ENCODE measurements at places on chromosomes 11 and 22.

GRCh38 chr11:130159657-130160497 lies at the start of gene ST14:
ST14 (plus strand) TSS chr11:130159782; CDS start chr11:130159980, 198 bp downstream.
- no peak for DNase-seq

- DNase-seq = no peak
Observed at GRCh38 chr22:31344578-31345330, 1.4 kb downstream of the PATZ1 start.

DNA sequence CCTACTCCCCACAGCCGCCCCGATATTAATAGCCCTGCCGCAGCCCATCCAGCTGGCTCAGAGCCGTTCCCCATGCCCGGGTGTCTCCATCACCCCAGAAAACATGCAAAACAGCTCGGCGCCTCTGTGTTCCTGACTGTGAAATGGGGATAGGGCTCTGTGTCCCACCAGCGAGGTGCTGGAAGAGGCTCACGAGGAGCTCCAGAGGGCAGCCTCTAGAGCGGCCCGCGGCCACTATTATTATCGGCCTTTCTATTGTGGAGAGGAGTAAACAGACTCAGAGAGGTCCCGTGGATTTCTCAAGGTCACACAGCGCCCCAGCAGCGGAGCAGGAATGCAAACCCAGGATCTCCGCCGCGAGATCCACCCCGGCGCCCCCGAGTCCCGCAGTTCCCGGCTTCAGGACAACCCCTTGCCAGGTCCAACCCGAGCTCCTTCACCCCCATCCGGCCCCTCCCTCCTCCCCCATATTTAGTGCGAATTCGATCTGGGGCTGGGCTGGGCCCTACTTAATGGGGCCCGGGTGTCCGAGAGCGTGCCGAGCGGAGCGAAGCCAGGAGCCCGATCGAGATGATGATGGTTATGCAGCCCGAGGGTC lies at the start of gene ACTN3:
ACTN3 (plus strand) TSS at position 536 of the 598 bp plus-strand sequence; CDS start at position 571, 35 bp downstream.
- DNase-seq = no peak

GRCh38 chr22:37098976-37099591 lies 10.4 kb downstream of the TMPRSS6 start:
- DNase-seq = no peak

- no peak for DNase-seq
Observed at GRCh38 chr11:101341578-101341977, 212.0 kb upstream of the PGR start.

- DNase-seq = no peak
Observed at GRCh38 chr11:127255209-127255608, 254.6 kb upstream of the KIRREL3 start.

- DNase-seq = peak; percentile 85
Observed at GRCh38 chr11:64284962-64285884, at the start of gene GPR137. GPR137 (plus strand) TSS chr11:64285848; CDS start chr11:64286525, 677 bp downstream.

- DNase-seq = no peak
Observed at GRCh38 chr11:103029401-103029800, 62.6 kb downstream of the DCUN1D5 start.

GRCh38 chr22:48950151-48950915 lies 877.3 kb downstream of the BRD1 start:
- no peak for DNase-seq

DNA sequence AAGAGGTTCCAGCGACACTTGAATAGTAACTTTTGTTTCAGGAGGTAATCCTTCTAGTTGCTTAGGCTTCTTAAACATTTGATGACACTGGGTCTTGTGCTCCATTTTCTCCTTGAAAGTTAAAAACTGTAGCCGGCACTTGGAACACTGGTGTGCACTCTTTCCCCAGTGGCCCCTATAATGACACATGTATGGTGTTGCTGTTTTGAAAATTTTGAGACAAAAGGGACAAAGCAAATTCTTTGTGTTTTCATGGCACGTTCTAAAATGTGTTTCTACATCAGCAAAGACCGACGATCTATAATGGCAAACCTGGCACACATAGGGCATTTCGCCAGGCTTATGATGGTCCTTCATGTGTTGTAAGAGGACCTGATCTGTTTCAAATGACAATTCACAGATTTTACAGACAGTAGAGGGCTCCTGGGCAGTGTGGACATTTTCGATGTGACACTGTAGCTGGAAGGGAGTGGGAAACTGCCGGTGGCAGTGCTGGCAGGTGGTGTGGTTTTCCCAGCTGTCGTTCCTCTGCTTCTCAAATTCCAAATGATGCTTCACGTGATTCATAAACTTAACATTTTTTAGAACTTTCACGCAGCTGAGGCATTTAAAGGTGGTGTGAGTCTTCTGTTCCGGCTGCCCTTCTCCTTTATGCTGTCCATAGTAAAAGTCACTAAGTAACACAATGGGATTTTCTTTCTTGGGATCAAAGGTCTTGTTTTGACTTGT lies 20.5 kb downstream of the ZNF280B start:
- no peak for DNase-seq

DNA sequence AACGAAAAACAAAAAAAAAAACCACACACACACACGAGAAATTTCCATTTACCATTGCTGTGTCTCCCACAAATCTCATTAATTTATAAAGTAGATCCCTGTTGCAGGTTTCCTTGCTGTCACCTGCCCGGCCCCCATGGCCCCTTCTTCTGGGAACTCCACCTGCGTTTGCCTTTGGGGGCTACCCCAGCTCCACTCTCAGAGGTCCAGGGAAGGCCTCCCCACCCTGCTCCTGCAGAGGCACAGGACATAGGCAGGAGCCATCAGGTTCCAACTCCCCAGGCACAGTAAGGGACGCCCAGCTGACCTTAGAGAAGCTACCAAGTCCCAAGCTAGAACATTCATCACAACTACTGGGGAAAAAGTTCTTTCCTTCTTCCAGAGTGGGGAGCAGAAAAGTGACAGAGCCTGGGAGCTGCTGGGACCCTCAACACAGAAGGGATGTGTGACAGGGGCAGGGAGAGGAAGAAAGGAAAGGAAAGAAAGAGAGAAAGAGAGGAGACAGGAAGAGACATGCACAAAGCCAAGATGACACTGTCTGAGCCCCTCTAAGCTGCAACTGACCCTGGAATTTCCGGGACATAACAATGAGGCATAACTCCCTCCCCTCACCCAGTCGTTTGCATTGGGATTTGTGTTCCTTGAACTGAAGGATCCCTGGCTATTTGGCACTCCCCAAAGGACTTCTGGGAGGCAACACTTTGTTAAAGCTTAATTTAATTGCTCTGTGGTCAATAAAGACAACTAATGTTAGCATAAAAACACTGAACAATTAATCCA lies 175.7 kb downstream of the SHANK2 start:
- DNase-seq = no peak

- DNase-seq = no peak
Observed at GRCh38 chr22:48226026-48227013, 1463.9 kb downstream of the TBC1D22A start.

DNA sequence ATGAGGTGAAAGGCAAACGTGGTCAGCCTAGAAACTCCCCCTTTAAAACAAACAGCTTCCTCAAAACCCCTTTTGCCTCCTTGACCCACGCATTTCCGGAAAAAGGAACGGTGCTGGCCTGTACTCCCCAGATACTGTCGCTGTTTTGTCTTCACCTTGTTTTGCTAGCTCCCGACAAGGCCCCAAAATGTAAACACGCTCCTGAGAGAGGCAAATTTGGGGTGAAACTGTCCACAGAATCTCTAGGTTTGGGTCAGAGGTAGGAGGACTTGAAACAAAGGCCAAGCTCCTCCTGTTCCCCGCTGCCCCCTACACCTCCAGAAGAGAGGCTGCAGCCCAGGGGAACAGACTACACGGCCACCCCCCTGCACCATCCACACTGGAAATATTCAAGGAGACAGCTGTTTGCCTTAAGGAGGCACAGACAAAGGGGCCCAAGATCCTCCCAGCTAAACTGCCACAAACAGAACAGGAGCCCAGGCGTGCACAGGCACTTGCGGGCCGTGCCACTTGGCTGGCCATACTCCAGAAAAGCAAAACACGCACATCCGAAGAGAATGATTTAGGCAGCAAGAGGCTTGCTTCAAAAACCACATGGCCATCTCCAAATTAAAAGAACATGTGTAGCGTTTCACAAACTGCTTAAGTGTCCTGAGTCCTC lies 160.5 kb upstream of the GRK3 start:
- DNase-seq = no peak

DNA sequence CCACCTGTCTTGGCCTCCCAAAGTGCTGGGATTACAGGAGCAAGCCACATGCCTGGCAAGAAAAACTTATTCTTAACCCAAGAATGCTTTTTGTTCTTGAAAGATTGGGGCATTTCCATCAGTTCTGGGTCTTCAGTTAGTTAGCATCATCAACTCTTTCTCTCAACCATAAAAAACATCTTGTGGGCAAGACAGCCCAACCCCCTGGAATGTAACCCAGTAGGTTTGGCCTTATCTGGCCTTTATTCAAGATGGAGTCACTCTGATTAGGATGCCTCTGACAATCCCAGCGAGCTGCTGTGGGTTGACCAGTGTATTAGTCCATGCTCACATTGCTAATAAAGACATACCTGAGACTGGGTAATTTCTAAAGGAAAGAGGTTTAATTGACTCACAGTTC lies 9.2 kb upstream of the TPCN2 start:
- DNase-seq = no peak

- DNase-seq = no peak
Observed at GRCh38 chr22:20792221-20792965, 18.5 kb downstream of the SERPIND1 start.

- DNase-seq = no peak
Observed at GRCh38 chr11:14409891-14410290, 50.9 kb upstream of the RRAS2 start.

- no peak for DNase-seq
Observed at GRCh38 chr11:24833573-24833972, 336.7 kb downstream of the LUZP2 start.

DNA sequence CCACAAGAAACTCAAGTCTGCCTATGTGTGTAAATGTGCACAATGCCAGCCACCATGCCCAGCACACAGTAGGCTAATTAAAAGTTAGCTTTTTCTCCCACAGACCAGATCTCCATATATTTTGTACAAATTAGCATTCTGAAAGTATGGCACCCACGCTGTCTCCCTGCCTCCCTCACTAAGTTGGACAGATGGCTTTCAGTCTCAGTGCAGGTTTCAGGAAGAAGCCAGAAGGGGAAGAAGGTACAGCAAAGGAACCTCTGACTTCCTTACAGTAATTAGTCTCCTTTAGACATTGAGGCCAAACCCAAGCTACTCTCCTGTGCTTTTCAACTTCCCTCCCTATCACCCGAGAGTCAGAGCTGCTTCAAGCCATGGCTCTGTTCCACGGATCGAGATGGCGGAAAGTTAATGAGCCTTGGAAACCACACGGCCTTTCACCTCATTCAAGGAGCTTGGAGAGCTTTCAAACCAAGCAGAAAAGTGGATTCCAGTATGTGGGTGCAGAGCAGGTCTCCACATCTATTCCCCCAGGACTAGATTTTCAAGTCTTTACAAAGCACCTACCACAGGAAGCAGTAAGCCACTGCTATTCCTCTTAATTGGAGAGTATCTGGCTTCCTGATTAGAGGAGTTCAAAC lies 221.1 kb upstream of the NARS2 start:
- no peak for DNase-seq

- DNase-seq = no peak
Observed at GRCh38 chr22:30871391-30872284, 96.9 kb downstream of the MORC2 start.

DNA sequence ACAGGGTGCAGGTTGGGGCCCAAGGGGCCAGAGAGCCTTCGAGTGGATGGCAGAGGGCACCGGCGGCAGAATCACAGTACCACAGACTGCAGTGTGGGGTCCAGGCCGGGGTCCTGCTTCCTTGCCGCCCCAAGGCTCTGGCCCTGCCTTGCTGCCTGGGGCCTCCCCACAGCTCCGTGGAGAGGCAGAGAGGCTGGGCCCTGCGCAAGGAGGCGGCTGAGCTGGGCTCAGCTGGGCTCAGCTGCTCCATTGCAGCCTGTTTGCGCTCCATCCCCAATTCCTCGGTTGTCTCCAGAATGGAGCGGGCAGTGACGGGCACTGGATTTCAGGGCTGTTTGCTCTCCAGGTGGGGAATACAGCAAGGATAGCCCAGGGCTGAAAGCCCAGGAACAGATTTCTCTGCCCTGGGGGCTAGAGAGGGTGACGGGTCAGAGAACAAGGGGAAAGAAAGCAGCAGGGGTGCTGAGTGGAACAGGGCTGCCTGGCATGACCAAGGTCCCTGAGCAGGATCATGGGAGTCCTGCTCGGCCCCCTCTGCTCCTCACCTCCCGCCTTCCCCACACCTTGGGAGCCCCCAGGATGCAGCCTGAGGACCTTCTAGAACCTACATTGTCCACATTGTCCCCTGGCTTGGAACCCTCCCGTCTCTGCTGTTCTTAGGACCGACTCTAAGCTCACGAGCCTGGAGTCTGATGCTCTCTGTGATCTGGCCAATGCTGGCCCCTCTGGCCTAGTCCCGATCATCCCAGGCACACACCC lies 18.9 kb downstream of the MRGPRG start:
- no peak for DNase-seq

DNA sequence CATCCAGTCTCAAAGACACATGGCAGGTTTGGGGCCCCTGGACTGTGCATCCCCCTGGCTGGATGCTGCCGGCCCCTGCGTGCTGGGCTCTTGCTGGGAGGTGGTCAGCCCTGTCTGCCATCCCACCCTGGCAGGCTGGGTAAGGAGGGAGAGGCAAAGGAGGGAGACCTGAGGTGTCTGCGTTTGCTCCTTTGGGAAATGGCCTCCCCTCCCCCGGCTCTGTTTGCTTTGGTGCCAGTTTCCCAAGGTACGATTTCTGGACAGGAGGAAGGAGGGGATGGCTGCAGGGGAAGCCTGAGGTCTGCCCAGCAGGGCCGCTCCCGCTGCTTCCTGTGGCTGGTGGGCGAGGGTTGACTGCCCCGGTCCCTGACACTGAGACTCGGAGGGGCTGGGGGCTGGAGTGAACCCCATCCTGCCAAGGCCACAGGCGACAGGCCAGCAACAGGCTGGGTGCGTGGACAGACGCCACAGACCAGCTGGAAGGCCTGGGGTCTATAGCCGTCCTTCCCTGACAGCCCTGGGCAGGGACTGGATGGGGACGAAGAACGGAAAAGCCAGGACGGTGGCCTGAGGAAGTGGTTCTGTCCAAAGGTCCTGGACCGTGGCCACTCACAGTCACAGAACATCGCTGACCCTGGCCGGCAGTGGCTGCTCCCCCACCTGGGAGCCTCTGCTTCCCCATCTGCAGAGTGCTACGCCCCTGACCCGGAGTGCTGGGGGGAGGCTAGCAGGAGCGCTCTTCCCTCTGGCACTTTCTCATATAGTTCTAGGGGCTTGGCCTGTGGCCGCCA lies 38.0 kb downstream of the OSBPL5 start:
- DNase-seq = peak; percentile 6

GRCh38 chr11:94922321-94923003 lies 50.9 kb downstream of the CWC15 start:
- DNase-seq = no peak

DNA sequence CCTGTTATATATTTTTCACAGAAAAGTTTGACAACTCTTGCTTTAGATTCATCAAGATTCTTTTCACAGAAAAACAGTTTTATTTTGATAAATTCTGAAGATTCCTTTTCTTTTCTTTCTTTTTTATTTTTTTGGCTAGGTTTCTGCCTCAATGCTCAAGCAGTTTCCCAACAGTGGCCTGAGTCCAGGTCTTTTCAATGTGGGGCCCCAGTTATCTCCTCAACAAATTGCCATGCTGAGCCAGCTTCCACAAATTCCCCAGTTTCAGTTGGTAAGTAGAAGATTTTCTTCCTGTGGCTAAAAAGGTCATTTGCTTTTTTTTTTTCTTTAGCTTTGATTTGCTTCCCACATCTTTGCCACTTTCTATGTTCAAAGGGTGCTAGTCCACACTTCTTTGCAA lies 46.0 kb upstream of the ADSL start:
- no peak for DNase-seq

- DNase-seq = no peak
Observed at GRCh38 chr11:84722583-84723108, 904.5 kb downstream of the DLG2 start.

GRCh38 chr22:38490915-38491314 lies 15.2 kb downstream of the DDX17 start:
- DNase-seq = no peak

- no peak for DNase-seq
Observed at GRCh38 chr11:80196041-80196440, 755.2 kb upstream of the TENM4 start.
